ENCODE measurements at places on chromosomes 1 and 21. TPM values are rescaled to one million over a fixed set of nuclear protein-coding genes. Genes with fewer than 3 reads are reported as not detected.

GRCh38 chr1:91833946-91834345 is 52.0 kb downstream of the TGFBR3 start:
- H3K36me3 ChIP-seq: no peaks in the 10 kb centered on the region
- peaks cover 45% of the 10 kb centered on the region for H3K4me1 ChIP-seq
- no peaks in the 10 kb centered on the region for H3K27me3 ChIP-seq
- H3K27ac ChIP-seq: no peak overlapping the region
- H3K4me3 ChIP-seq: no peak overlapping the region

GRCh38 chr1:207844371-207844770 is 66.6 kb downstream of the CD34 start:
- H3K4me1 ChIP-seq: peaks cover 81% of the 10 kb centered on the region
- no peaks in the 10 kb centered on the region for H3K27me3 ChIP-seq
- no peak overlapping the region for H3K4me3 ChIP-seq
- no peak overlapping the region for H3K27ac ChIP-seq

GRCh38 chr1:245301921-245302320 is 147.1 kb downstream of the KIF26B start:
- no peak overlapping the region for H3K27ac ChIP-seq
- H3K4me3 ChIP-seq: no peak overlapping the region
- H3K4me1 ChIP-seq: peaks cover 6% of the 10 kb centered on the region
- peaks cover 28% of the 10 kb centered on the region for H3K27me3 ChIP-seq
- no peak for DNase-seq
- no peaks in the 10 kb centered on the region for H3K36me3 ChIP-seq

- DNase-seq: no peak
- H3K36me3 ChIP-seq: no peaks in the 10 kb centered on the region
- peaks cover 58% of the 10 kb centered on the region for H3K4me1 ChIP-seq
- H3K4me3 ChIP-seq: no peak overlapping the region
- H3K27me3 ChIP-seq: no peaks in the 10 kb centered on the region
- no peak overlapping the region for H3K27ac ChIP-seq
These were observed 27.2 kb upstream of the LRRC8C start for GRCh38 chr1:89605692-89606091.

GRCh38 chr1:174114788-174115448 is 44.4 kb upstream of the RABGAP1L start:
- H3K36me3 ChIP-seq: no peaks in the 10 kb centered on the region
- H3K4me3 ChIP-seq: no peak overlapping the region
- H3K27me3 ChIP-seq: no peaks in the 10 kb centered on the region
- no peak for DNase-seq
- H3K27ac ChIP-seq: no peak overlapping the region

Gene ZNF691
- total RNA-seq: 7.0 TPM

Measured in heart left ventricle (tissue), 16 donors.